ENCODE measurements at places on chromosomes 4 and X.

- H3K36me3 ChIP-seq: no peaks in the 10 kb centered on the region
- no peak overlapping the region for H3K27ac ChIP-seq
- no peaks in the 10 kb centered on the region for H3K4me1 ChIP-seq
Observed at GRCh38 chr4:185566972-185567371, 31.7 kb upstream of the PDLIM3 start.

- peaks cover 3% of the 10 kb centered on the region for H3K4me1 ChIP-seq
- peaks cover 11% of the 10 kb centered on the region for H3K27me3 ChIP-seq
- no peak overlapping the region for H3K4me3 ChIP-seq
- no peak for DNase-seq
Observed at GRCh38 chr4:56689201-56689969, 8.3 kb upstream of the HOPX start.

- H3K4me3 ChIP-seq: no peak overlapping the region
- no peak overlapping the region for H3K27ac ChIP-seq
- no peaks in the 10 kb centered on the region for H3K4me1 ChIP-seq
- H3K27me3 ChIP-seq: peaks cover 2% of the 10 kb centered on the region
- no peak for DNase-seq
Observed at GRCh38 chr4:73344106-73344505, 60.0 kb upstream of the ALB start.

DNA sequence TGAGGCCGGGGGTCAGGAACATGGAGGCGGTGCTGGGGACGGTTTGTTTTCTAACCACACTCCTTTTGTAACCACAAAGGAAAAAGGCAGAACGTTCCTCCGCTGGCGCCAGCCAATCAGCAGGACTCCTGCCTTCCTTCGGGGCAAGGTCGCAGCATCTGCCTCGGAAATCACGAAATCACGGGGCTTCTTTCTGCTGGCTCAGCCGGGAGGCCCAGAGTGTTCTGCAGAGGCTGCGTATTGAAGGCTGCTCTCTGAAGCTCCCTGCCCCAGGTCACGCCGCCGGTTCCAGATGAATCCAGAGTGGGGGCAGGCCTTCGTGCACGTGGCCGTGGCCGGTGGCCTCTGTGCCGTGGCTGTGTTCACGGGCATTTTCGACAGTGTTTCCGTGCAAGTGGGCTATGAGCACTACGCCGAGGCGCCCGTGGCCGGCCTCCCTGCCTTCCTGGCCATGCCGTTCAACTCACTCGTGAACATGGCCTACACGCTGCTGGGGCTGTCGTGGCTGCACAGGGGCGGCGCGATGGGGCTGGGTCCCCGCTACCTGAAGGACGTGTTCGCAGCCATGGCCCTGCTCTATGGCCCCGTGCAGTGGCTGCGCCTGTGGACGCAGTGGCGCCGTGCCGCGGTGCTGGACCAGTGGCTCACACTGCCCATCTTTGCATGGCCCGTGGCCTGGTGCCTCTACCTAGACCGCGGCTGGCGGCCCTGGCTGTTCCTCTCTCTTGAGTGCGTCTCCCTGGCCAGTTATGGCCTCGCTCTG, 9.4 kb downstream of the TMEM187 start:
- H3K27me3 ChIP-seq: no peaks in the 10 kb centered on the region
- H3K4me1 ChIP-seq: peaks cover 52% of the 10 kb centered on the region
- H3K27ac ChIP-seq: peak overlapping the region; percentile 97
- H3K36me3 ChIP-seq: peaks cover 8% of the 10 kb centered on the region
- peak overlapping the region; percentile 47 for H3K4me3 ChIP-seq

DNA sequence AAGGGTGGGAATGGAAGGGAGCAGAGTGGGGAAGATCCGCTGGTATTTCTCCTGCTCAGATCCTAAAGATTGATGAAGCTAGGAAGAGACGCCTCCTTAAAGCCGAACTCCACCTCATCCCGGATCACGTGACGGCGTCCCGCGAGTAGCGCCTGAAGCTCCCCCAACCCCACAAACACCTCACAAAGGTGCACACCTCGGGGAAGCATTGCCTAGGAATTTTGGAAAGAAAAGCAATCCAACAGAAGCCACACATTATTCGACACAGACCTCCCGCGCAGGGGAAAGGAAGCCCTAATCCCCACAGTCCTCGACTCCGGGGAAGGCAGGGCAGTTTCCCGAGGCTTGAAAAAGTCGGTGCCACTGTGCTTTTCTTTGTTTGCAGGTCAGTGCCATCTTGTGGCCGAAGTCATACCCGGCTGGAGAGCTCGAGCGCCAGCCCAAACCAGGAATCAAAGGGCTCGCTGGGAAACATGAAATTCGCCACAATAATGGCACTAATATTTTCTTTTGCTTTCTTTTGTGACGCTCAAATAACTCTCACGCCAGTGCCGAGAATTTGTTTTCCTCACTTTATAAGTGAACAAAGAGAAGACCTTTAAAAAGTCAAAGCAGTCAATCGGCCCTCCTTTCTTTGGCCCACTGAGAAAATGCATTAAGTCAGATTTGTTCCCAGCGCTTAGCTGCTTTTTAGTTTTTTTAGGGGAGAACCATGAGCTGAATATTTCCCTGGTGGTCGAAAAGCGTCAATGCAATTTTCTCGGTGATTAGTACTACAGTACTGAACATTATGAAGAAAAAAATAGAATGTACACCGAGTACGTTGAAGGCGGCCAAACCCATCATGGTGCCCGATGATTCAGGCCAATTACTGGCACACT, at the start of gene NPY1R:
Gene NPY1R (minus strand): TSS at position 71 of the 881 bp plus-strand sequence. CDS start 6,042 bp downstream, outside the sequence.
- H3K27ac ChIP-seq: no peak within 1 kb of the TSS
- peaks cover 13% of the 10 kb centered on the region for H3K4me1 ChIP-seq
- H3K36me3 ChIP-seq: no peaks in the 10 kb centered on the region
- peak; percentile 35 for DNase-seq
- H3K27me3 ChIP-seq: peaks cover 49% of the 10 kb centered on the region

GRCh38 chr4:39047681-39048080, 14.4 kb upstream of the KLHL5 start:
- DNase-seq: no peak
- H3K4me3 ChIP-seq: peak overlapping the region; percentile 59
- H3K36me3 ChIP-seq: peaks cover 18% of the 10 kb centered on the region
- peak overlapping the region; percentile 84 for H3K27ac ChIP-seq

- peaks cover 25% of the 10 kb centered on the region for H3K36me3 ChIP-seq
- H3K4me1 ChIP-seq: peaks cover 57% of the 10 kb centered on the region
- H3K27ac ChIP-seq: peak overlapping the region; percentile 90
- no peaks in the 10 kb centered on the region for H3K27me3 ChIP-seq
Observed at GRCh38 chr4:151992332-151993154, 231.7 kb upstream of the GATB start.

GRCh38 chr4:76179398-76180318, 31.5 kb upstream of the NUP54 start:
- no peaks in the 10 kb centered on the region for H3K4me1 ChIP-seq
- no peaks in the 10 kb centered on the region for H3K27me3 ChIP-seq
- no peak overlapping the region for H3K4me3 ChIP-seq
- peak; percentile 86 for DNase-seq
- H3K36me3 ChIP-seq: peaks cover 4% of the 10 kb centered on the region
- H3K27ac ChIP-seq: no peak overlapping the region

GRCh38 chrX:110420771-110421499, 62.3 kb downstream of the RTL9 start:
- no peak for DNase-seq
- H3K27me3 ChIP-seq: no peaks in the 10 kb centered on the region
- H3K27ac ChIP-seq: no peak overlapping the region
- no peak overlapping the region for H3K4me3 ChIP-seq

- no peak for DNase-seq
- H3K4me1 ChIP-seq: peaks cover 54% of the 10 kb centered on the region
- H3K27ac ChIP-seq: no peak overlapping the region
- H3K4me3 ChIP-seq: peak overlapping the region; percentile 99
- peaks cover 18% of the 10 kb centered on the region for H3K36me3 ChIP-seq
Observed at GRCh38 chr4:139299536-139299935, 1.8 kb upstream of the NAA15 start.

DNA sequence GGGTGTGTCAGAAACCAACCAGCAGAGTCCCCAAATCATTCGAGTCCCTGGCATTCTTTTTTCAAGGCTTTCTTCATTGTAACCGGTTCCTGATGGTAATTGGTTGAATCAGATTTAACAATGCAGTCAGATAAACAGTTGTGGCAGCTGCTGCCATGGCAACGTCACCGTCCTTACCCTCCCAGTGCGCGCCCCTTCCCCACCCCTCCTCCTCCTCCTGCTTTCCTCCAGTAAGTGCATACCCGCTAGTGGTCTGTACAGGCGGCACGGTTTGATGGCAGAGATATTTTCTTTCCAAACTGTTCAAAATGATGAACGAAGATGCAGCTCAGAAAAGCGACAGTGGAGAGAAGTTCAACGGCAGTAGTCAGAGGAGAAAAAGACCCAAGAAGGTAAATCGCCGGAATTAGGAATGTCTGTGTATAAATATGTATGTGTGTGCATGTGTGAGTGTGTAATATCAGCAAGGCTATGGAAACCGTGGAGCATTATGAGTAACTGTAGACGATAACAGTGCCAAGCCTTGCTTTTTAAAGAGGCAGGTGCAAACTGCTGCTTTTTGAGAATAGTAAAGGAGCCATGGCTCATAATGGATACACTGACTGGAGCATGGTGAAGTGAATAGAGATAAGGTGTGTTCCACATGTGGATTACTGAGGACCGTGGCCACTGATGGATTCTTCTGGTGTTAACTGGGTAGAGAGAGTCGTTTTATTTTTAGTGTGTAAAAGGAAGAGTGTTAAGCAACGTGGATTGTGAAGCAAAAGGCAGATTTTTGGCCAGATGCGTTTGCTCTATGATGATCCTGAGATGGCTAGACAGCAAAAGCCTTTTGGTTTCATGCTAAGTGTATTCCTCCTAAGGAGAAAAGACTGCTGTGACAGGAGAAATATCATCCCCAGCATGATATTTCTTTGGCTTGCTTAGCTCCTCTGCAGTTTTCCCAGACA, at the start of gene ANK2:
Gene ANK2 (plus strand): TSS at position 233 of the 950 bp plus-strand sequence. CDS start 76 bp downstream, at position 309.
- H3K36me3 ChIP-seq: no peaks in the 10 kb centered on the region
- H3K27ac ChIP-seq: no peak within 1 kb of the TSS
- DNase-seq: no peak
- H3K4me1 ChIP-seq: no peaks in the 10 kb centered on the region
- no peaks in the 10 kb centered on the region for H3K27me3 ChIP-seq

GRCh38 chrX:522456-522855, 108.1 kb upstream of the SHOX start:
- no peaks in the 10 kb centered on the region for H3K36me3 ChIP-seq
- no peak overlapping the region for H3K27ac ChIP-seq
- H3K4me1 ChIP-seq: no peaks in the 10 kb centered on the region
- no peaks in the 10 kb centered on the region for H3K27me3 ChIP-seq
- H3K4me3 ChIP-seq: no peak overlapping the region

DNA sequence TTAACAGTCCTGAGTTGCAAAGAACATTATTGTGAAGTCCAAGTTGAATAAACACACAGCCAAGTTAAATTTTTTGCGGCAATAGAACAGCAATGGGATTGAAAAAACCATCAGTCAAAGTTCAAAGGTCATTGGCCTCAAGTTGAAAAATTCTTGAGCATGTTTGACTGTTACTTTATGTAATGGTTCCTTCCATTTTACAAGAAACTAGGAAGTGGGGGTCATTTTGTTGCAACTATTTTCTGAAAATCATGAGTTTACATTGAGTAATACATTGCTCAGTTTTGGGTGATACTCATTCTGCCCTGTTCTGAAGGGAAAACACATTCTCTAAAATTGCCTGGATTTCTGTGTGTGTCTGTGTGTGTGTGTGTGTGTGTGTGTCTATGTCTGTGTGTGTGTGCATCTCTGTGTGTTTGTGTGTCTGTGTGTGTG, 5.2 kb upstream of the IRF2 start:
- H3K36me3 ChIP-seq: peaks cover 44% of the 10 kb centered on the region
- peaks cover 42% of the 10 kb centered on the region for H3K4me1 ChIP-seq
- DNase-seq: no peak
- H3K27me3 ChIP-seq: no peaks in the 10 kb centered on the region
- no peak overlapping the region for H3K4me3 ChIP-seq

Data from activated CD4-positive, alpha-beta T cell treated with anti-CD3 and anti-CD28 coated beads, Interleukin-2, amount 10 ng/mL, durations not matched to agents 7 days and 5 days (primary cell).